Stimulated activated naive CD4-positive, alpha-beta T cell treated with Interleukin-2 at 50 U/mL for 16 hours (primary cell): ENCODE measurements at places on chromosomes 1 and 21.
A peak's percentile ranks its signal among the peaks of the same experiment; 100 is the strongest.

DNA sequence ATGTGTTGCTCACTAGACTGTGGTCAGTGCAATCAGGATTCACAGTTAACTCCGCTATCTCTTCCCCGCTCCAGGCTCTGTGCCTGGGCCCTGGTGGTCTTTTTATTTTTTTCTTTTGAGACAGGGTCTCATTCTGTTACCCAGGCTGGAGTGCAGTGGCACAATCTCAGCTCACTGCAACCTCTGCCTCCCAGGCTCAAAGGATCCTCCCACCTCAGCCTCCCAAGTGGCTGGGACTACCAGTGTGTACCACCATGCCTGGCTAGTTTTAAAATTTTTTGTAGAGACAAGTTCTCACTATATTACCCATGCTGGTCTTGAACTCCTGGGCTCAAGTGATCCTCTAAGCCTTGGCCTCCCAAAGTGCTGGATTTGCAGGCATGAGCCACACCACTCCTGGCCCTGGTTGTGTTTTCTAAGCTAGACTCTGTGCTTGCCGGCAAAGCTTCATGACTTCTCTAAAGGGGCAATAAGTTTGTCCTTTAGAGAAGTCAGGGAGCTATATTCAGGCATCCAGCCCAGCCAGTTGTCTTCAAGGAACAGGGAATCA lies 1.4 kb downstream of the RCSD1 start:
- no peak for DNase-seq

DNA sequence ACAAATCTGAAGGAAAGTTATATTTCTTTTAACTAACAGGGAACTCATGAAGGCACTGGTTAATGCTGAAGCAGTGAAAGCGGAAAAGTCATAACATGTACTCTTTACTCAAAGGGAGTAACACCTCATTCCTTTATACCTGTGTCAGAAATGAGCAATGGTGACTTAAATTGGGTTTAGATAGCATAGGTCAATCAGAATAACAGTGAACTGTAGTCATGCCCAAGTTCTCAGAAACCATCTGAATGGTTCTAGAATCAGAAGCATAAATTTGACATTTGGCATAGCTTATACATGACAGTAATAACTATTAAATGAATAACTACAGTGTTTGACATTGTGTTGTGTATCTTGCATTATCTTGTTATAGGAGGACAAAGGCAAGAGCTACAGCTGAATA lies 382.0 kb downstream of the NUF2 start:
- no peak for DNase-seq

DNA sequence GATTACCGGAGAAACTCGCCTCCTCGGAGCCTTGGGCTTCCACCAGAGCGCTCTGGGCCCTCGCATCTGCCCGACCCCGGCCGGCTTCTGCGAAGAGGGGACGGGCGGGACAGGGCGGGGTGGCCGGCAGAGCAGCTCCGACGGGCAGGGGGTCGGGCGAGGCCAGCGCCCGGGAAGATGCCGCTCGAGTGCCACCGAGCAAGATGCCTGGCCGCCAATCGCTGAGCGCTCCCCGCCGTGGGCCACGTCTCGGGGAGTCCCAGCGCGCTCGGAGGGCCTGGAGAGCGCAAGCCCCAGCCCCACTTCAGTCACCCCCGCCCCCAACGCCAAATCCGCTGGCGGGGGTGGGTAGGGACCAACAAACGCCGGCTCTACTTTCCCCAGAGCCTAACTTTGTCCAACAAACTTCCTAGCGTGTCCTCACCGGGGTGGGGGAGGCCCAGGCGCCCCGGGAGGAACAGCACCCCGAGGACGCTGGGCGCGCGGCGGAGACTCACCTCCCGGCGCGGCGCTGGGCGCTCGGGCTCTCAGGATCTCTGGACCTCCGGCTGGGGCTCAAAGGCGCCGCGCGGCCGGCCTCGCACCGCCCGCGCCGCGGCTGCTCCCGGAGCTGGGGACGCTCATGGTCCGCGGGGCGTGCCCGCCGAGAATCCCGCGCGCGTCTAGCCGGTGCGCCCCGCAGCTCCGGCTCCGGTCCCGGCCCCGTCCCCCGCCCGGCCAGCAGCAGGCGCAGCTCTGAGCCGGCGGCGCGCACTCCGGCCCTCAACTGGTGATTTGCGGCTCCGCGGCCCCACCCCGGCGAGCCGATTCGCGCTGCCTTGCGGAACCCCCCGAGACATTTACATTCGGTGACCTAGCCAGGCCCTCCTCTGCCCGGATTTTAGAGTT lies at the start of gene BCAR3:
Gene BCAR3 (minus strand): TSS at position 737 of the 888 bp plus-strand sequence. CDS start 6,907 bp downstream, outside the sequence.
- no peak for DNase-seq

DNA sequence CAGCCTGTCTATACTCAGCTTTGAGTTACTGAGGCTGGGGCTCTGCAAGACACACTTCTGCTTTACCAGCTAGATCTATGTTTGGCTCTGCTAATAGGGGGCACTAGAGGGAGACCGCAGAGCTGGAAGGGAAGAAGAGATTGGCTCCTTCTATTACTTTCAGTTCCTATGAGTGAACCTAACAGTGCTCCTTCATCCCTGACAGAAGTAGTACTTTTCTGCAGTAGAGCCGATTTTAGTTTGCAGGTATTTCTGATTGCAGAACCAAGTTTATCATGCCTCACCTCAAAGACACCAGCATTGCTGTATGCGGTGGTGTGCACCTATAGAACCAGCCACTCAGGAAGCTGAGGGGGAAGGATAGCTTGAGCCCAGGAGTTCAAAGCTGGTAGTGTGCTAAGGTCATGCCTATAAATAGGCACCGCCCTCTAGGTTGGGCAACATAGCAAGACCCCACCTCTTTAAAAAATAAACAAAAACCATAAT lies 5.7 kb upstream of the ZDHHC18 start:
- no peak for DNase-seq

GRCh38 chr1:15411593-15412137 lies 2.0 kb downstream of the EFHD2 start:
- peak; percentile 19 for DNase-seq

DNA sequence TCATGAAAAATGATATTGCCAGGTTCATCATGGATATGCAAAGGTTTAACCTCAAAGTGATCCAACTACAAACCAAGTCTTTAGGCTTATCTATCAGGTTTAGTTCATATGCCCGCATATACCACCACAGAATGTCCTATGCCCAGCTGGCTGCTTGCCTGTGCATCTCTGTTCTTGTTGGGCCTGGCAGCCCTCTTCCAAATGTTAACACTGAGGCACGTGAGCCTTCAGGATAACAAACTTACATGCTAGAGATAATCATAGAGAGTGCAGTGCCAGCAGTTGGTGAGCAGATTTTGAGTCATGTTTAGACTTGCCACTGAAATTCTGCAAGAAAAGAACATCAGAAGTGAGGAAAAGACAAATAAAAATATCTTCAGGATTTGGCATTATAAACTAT lies 607.9 kb upstream of the TMPRSS15 start:
- DNase-seq = no peak

DNA sequence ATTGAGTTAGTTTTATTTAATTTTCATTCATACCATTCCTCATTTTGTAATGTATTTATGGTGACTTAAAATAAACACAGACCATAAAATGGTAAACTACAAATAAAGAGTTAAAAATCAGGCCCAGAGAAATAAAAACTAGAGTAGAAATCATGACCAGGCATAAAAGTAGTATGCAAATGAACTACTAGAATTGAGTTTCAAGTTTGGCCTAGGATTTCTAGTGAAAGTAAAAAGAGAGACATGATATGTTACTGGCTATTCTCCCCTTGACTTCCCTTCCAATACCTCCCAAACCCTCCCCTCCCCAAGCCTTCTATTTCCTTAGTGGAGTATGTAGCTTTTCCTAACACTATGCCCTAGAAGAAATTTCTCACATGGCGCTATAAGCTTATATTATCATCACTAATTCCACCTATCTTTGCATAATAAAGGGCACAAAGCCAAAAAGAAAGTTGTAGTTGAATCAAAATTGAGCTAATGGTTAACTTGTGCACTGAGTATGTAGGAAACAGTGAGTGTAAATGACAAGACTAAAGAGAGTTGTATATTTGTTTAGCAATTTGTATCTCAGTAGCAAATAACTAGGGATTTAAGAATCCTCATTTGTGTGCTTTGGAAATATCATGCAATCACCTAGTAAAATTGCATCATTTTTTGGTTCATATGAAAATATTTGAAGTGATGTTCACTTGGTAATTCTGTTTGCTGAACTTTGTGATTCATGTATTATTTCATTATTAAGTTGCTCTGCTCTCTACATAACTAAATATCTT lies 29.7 kb upstream of the CDC14A start:
- DNase-seq = no peak

DNA sequence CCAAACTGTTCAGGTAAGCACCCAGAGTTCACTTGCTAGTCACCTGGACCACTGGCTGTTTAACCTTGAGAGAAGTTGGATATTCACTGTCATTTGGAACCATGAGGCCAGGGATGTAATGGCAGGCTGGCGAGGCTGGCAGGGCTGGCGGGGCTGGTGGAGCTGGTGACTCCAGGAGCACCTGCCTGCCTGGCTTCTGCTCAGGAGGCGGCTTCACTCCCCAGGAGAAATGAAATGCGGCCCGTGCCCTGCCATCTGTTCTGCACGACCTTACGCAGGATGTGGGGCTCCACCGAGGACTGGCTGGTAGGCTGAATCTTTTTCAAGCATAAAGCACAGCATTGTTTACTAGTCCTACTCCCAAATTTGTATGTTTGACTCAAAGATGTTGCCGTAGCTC lies 22.7 kb upstream of the MX1 start:
- DNase-seq = no peak
